ENCODE measurements at places on chromosomes 6 and 20. TPM values are rescaled to one million over a fixed set of nuclear protein-coding genes. Genes with fewer than 3 reads are reported as not detected.

Gene HAO1
- total RNA-seq = not detected

Gene REM1
- total RNA-seq = 0.20 TPM

Gene PSORS1C2
- not detected for total RNA-seq

Gene NRSN1
- total RNA-seq = not detected

Gene MED20
- total RNA-seq = 11.0 TPM
